A549 treated with DMSO at 1 μM for 4 hours (cell line): ENCODE measurements at places on chromosomes 6 and 20. TPM values are rescaled to one million over a fixed set of nuclear protein-coding genes. Genes with fewer than 3 reads are reported as not detected.

MAP1LC3A gene
- 20.6 to 26.9 TPM (median 25.4 TPM) in 5 replicates for total RNA-seq

BHLHE23 gene
- not detected in 5 replicates for total RNA-seq

RBBP9 gene
- total RNA-seq, result 14.7 to 18.5 TPM (median 17.0 TPM) in 5 replicates

MYLK4 gene
- 0.12 to 0.19 TPM (median 0.14 TPM) in 5 replicates for total RNA-seq

TBX18 gene
- total RNA-seq, result 13.2 to 21.9 TPM (median 19.0 TPM) in 5 replicates

ULBP3 gene
- total RNA-seq, result 3.7 to 5.0 TPM (median 4.0 TPM) in 5 replicates

LAMA2 gene
- 0.26 to 0.70 TPM (median 0.51 TPM) in 5 replicates for total RNA-seq

SDCBP2 gene
- total RNA-seq, result 0.79 to 1.1 TPM (median 0.99 TPM) in 5 replicates

LAMA4 gene
- 1.1 to 2.5 TPM (median 1.8 TPM) in 5 replicates for total RNA-seq

B3GAT2 gene
- 0.02 to 0.06 TPM (median 0.04 TPM) in 3 of 5 replicates, not detected in the others for total RNA-seq

TAGAP gene
- not detected in 5 replicates for total RNA-seq

ZSCAN16 gene
- 4.0 to 4.8 TPM (median 4.2 TPM) in 5 replicates for total RNA-seq

HSPA12B gene
- total RNA-seq, result 0.28 to 0.53 TPM (median 0.38 TPM) in 5 replicates

NFATC2 gene
- 8.3 to 11.7 TPM (median 9.4 TPM) in 5 replicates for total RNA-seq

WFDC12 gene
- total RNA-seq, result not detected in 5 replicates

LATS1 gene
- total RNA-seq, result 6.6 to 10.2 TPM (median 9.2 TPM) in 5 replicates

SLC52A3 gene
- total RNA-seq, result 0.56 to 0.68 TPM (median 0.66 TPM) in 5 replicates

TGM3 gene
- total RNA-seq, result 0.07 to 0.11 TPM (median 0.08 TPM) in 3 of 5 replicates, not detected in the others

PPP1R18 gene
- total RNA-seq, result 45.9 to 52.5 TPM (median 47.2 TPM) in 5 replicates

TMEM170B gene
- 0.71 to 1.3 TPM (median 0.95 TPM) in 5 replicates for total RNA-seq

GRM1 gene
- 0.02 to 0.04 TPM (median 0.03 TPM) in 4 of 5 replicates, not detected in the other for total RNA-seq

SPTLC3 gene
- 0.06 to 0.17 TPM (median 0.08 TPM) in 5 replicates for total RNA-seq

THEMIS gene
- total RNA-seq, result not detected in 5 replicates

SNAI1 gene
- total RNA-seq, result 13.6 to 19.4 TPM (median 17.3 TPM) in 5 replicates

ZC2HC1B gene
- not detected in 5 replicates for total RNA-seq

STX16 gene
- 35.0 to 38.0 TPM (median 36.5 TPM) in 5 replicates for total RNA-seq

NNAT gene
- total RNA-seq, result not detected in 5 replicates

CD109 gene
- 23.1 to 42.9 TPM (median 32.3 TPM) in 5 replicates for total RNA-seq

LINC00237 gene
- not detected in 5 replicates for total RNA-seq

RBM24 gene
- 10.6 to 14.0 TPM (median 12.5 TPM) in 5 replicates for total RNA-seq

OR11A1 gene
- total RNA-seq, result not detected in 5 replicates

C6orf120 gene
- total RNA-seq, result 11.2 to 15.1 TPM (median 13.3 TPM) in 5 replicates

SLC22A7 gene
- total RNA-seq, result not detected in 5 replicates

PRSS16 gene
- 2.5 to 4.0 TPM (median 3.3 TPM) in 5 replicates for total RNA-seq
